ENCODE measurements at places on chromosomes 4 and X.

DNA sequence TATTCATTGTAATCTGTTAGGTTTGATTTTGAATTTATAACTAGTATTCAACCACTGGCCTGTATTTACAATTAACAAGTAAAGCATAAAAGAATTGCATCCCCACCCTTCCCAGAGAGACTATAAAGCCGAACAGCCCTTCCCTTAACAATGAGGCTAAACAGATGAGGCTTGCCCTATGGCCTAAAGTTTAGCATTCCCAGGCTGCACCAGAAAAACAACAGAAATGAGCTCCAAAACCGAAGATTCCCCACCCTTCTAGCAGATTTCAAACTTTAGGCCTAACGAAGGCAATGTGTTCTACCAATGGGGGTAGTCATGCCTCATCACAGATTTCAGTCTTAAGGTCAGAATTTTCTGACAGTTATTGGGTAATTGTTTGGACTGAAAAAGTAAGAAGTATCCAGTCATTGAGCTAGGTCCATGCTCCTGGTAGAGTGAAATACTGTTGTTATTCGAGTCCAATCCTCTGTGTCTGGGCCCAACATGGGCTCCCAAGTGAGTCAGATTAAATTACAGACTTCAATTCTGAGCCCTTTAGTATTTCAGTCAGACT lies 197.6 kb downstream of the ANTXR2 start:
- DNase-seq = no peak

- DNase-seq = no peak
Measured at GRCh38 chr4:8641931-8642650, 49.5 kb downstream of the CPZ start.

DNA sequence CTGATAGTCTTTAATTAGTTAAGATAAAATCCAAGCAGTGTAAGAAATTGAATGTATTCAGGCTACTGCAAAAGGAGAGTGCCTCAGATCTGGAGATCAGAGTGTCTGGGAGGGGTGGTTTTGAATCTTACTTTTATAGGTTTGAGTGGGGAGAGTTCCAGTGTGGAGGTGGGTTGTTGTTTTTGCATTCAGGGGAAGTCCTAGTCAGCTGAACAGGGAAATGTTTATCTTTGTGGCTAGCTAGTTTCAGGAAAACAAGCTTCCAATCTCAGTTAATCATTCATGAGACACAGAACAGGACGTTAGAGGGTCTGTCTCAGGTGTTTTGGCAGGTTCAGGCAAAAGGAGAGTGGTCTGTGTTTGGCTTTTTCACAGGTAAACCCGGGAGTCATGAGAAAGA lies 26.0 kb downstream of the ZNF81 start:
- no peak for DNase-seq

DNA sequence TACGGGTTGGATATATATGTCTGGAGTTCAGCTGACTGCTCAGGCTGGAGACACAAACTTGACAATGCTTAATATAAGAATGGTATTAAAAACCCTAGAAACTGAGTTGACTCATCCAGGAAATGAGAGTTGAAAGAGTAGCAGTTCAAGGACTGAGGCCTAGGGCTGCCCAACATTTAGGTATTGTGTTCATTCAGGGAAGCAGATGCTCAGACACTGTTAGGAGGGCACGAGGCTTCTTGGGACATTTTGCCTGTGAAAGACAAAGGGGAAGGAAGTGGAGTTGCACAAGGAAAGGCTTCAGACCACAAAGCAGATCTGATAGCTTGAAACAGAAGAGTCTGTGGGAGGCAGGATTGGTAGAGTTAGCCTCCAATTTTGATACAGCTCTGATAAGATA lies 52.0 kb upstream of the HS3ST1 start:
- DNase-seq = no peak

GRCh38 chr4:163139048-163139447 lies 27.6 kb downstream of the NAF1 start:
- no peak for DNase-seq

GRCh38 chrX:137031517-137032340 lies 2.1 kb downstream of the GPR101 start:
- DNase-seq = peak; percentile 4

- no peak for DNase-seq
Measured at GRCh38 chr4:103046416-103047290, 27.1 kb upstream of the SLC9B1 start.

DNA sequence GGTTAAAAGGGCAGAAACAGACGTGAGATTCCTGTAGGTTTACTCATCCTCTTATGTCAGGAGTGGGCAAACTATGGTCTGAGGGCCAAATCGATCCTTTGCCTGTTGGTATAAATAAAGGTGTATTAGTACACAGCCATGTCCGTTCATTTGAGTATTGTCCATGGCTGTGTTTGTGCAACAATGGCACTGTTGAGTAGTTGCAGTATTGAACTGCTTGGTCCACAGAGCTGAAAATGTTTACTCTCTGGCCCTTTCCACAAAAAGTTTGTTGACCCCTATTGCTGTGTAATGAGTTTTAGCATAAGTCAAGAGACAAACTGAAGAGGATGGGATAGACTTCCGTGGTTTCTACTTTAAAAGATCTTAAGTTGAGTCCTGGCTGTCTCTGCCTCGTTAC lies 59.0 kb upstream of the MID1 start:
- DNase-seq = no peak

DNA sequence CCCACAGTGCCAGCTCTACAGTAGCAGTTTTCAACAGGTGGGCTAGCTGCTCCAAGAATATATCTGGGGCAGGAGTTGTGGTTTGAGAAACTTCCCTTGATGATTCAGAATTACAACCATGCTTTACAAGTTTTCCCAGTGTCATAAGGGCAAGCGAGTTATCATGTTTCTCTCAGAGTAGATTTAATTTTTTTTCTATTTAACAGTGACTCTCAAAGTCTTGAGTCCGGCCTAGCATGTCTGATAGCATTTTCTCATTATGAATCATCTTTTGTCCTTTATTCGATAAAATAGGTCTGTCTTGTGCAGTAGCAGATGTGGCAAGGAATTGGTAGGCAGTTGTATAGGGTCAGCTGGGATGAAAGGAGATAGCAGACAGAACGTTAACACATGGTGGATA lies 62.2 kb upstream of the SPANXD start:
- peak; percentile 19 for DNase-seq

DNA sequence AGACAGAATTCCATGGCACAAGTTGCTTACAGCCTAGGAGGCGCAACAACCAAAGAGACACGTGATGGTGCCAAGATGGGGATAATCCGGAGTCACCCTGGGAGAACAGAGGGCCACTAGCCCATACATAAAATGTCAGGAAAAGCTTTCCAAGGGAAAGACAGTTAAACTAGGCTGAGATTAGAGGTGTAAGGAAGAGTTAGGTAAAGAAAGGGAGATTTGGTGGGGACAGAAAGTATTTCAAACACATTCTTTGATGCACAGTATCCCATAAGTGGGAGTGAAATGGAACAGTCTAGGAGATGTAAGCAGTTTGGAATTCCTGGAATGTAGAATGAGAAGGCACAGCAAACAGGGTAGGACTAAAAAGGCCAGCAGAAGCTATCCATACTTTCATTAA lies 860.9 kb upstream of the LCORL start:
- DNase-seq = peak; percentile 64

GRCh38 chrX:97685753-97686152 lies 802.0 kb downstream of the RPA4 start:
- DNase-seq = no peak

DNA sequence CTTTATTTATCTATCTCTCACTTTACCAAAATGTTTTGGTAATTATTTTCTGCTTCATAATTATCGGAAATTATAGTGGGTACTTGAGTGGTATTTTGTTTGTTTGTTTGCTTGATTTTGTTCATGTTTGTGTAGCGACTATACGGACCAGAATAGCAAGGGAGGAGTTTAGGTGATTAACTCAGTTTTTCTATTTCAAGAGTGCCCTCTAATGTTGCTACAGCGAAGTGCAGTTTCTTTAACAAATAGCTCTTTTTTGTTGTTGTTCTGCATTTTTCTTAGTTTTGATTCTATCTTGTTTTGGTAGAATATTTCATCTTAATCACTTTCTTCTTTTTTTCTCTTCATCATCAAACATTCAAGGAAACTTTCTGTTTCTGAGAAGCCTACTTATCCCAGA lies 40.8 kb upstream of the QRFPR start:
- DNase-seq = no peak

DNA sequence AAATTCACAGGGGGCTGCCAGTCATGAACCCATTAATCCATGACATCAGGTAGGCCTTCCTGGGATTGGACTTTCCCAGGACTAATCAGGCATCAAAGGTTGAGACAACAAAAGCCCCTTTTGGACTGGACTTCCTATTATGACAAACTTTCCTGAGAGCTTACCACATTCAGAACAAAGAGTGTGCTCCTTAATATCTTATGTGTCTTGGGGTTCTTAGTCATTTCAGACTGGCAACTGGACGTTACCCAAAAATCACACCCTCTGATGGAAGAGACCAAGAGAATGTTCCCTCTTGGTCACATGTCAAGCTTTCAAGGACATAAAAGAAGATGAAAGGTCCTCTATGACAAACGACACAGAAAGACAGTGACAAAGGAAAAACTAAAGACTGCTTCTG lies 31.6 kb upstream of the PPP1R2C start:
- no peak for DNase-seq

- DNase-seq = peak; percentile 78
Measured at GRCh38 chrX:37871626-37872302, 24.4 kb upstream of the DYNLT3 start.

DNA sequence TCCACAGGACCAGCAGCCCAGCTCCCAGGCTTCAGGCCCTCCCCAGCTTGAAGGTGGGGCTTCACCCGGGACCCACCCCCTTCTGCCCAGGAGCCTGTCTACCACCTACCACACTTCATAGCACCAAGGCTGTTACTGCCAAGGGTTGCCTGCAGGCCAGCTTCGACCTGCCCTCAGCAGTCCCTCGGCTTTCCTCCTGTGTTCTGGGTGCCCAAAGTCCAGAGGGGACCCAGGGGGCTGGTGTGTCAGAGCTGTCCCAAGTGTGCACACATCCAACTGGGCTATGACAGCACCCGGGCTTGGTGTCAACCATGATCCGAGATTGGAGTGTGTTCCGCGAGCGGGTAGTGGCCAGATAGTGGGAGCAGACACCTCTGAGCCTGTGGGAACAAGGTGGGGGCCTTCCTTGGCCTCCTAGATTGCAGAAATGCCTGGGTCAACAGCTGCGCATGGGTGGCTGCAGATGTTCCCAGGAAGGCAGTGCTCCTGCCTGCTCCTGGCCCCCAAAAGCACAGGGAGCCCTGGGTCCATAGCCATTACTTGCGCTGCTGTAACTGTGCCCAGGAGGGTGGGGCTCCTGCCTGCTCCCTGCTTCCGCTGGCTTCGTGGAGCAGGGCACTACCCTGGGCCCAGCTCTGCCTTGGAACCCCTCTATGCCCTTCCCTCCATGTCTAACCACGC lies 16.8 kb downstream of the SULT1B1 start:
- no peak for DNase-seq

- DNase-seq = no peak
Measured at GRCh38 chr4:42498040-42498439, 100.8 kb downstream of the SHISA3 start.

GRCh38 chrX:84155938-84156337 lies 32.1 kb downstream of the RPS6KA6 start:
- DNase-seq = no peak

- no peak for DNase-seq
Measured at GRCh38 chrX:66013194-66013816, 26.6 kb downstream of the VSIG4 start.

DNA sequence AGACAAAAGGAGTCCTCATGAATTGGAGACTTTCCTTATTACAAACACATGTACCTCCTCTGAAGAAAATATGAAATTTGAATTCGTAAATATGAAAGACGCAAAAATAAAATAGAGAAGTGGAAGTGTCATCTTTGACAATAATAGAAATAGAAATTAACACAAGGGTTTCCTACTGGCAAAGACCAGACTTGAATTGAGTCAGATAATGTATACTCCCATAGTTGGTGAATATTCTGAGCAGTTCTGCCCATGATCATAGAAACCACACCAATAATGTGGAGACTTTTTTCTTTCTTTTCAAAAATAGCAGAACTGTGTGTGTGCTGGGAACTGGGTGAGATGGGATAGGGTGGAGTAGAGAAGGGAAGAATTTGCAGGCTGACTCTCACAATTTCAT lies 277.7 kb upstream of the TET2 start:
- DNase-seq = no peak

GRCh38 chr4:121108557-121108956 lies 36.2 kb upstream of the NDNF start:
- DNase-seq = no peak

- DNase-seq = no peak
Measured at GRCh38 chr4:176287546-176287945, 18.5 kb upstream of the ASB5 start.

All from non-pigmented ciliary epithelial cell (primary cell).